ENCODE measurements at places on chromosomes 1 and 21.

DNA sequence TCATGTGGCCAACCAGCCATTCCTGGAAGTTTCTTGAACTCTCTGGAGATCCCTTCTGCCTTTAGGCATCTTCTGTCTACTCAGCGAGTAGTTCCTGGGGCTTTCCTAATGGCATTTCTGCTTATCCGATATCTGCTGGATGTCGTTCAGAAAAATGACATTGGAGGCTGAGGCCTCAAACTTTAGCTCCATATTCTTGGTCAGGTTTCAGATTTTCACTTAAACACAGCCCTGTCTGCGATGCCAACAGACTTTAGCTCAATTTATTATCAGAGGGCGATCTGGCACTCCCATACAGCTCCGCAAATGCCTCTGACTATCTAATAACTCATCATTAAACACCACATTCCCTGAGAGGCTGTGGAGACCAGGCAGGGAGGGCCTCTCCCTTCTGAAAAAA, 46.3 kb upstream of the ETS2 start:
- no peak for DNase-seq

- peak; percentile 81 for DNase-seq
Measured at GRCh38 chr1:66331658-66332547, 202.1 kb upstream of the SGIP1 start.

GRCh38 chr1:114618606-114619005, 37.2 kb upstream of the BCAS2 start:
- no peak for DNase-seq

- DNase-seq: no peak
Measured at GRCh38 chr1:218591966-218592365, 246.8 kb downstream of the TGFB2 start.

- no peak for DNase-seq
Measured at GRCh38 chr1:219144658-219145315, 28.9 kb upstream of the LYPLAL1 start.

- DNase-seq: no peak
Measured at GRCh38 chr1:24319312-24319863, at the start of gene GRHL3. Gene GRHL3 (plus strand): TSS chr1:24319357. CDS start chr1:24319552, 195 bp downstream.

GRCh38 chr1:242205622-242206489, 207.0 kb upstream of the MAP1LC3C start:
- no peak for DNase-seq

- DNase-seq: peak; percentile 50
Measured at GRCh38 chr1:88180449-88181108, 503.5 kb upstream of the PKN2 start.

DNA sequence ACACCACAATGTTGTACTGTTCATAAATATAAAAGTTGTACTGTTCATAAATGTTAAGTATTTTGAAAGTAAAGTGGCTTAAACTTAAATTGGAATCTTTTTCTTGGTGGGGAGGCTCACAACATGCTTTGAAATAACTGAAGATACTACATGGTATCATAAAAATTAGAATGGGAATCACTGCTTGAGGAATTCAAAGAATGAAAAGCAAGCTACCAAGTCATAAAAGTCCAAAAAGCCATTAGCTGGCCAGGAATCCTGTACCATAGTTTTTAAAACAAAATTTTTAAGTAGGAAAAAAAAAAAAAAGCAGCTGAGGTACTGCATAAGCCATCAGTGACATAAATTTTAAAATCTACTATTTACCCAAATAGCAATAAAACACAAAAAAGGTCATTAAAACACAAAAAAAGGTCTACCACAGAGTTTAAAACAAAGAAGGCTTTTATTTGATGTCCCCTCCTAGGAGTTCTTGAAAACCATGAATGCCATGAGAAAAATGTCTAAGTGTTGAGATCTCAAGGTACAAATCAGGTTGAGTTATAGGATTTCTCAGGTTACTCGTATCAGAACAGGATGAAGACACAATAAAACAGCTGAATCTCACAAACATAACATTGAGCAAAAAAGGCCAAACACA, 8.6 kb downstream of the ZZZ3 start:
- no peak for DNase-seq

- DNase-seq: no peak
Measured at GRCh38 chr1:43204394-43204793, 32.3 kb downstream of the CFAP57 start.

GRCh38 chr1:40247655-40248054, at the start of gene TMCO2:
Gene TMCO2 (plus strand): TSS chr1:40247937. CDS start chr1:40247994, 57 bp downstream.
- no peak for DNase-seq

DNA sequence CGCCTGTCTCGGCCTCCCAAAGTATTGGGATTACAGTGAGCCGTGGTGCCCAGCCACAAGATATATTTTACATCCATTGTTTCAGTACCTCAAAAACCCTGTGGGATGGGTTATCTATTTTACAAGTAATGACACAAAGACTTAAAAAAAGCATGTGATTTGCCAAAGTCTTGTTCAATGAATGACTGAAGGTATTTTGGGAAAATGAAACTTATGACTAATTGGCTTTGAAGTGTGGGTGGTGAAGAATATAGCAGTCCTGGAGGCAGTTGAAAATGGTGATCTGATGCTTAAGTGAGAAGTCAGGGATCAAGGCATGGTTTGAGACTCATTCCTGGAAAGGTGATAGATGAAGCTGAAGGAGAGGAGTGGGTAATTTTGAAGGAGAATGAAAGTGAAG, 3.0 kb downstream of the SWT1 start:
- DNase-seq: no peak

DNA sequence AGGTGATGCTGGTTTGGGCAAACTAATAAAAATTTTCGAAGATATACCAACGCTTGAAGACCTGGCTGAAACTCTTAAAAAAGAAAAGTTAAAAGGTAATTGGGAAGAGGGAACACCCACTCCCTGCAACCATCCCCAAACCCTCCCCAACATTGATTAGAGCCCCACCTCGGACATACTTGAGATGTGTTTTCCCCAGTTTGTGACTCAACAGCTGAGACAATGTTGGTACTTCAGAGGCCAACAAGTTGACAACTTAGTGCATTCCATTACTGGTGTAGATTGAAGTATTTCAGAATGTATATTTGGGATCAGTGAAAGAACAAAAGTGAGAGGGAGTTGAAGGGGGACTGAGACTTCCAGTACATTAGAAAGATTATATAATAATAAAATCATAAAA, 5.1 kb downstream of the IFI16 start:
- DNase-seq: no peak

DNA sequence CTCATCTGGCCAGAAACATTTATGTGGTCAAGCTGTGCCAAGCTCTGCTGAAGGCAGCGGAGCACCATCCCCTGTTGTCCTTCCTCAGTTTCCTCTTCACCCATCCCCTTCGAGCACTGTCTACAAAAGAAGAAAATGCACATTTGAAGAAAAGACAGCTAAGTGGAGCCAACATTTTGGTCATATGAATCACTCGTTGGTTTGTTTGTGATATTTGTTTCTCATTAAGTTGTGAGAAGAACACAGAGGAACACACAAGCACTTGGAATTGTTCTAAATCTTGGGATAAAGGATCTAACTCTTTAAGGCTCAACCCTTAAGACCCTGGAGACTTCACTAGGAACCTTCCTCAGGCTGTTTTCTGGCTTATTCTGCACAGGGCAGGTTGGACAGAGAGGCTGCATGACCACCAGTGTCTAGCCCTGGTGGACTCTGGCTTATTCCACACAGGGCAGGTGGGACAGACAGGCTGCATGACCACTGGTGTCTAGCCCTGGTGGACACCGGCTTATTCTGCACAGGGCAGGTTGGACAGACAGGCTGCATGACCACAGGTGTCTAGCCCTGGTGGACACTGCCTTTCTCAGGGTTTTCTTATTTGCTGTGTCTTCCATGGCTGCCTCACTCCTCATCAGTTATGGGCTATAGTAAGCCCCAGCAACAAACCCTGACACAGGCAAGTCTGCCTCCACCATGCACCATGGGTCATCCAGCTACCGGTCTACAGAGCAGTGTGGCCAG, 35.3 kb upstream of the COL6A2 start:
- DNase-seq: no peak

DNA sequence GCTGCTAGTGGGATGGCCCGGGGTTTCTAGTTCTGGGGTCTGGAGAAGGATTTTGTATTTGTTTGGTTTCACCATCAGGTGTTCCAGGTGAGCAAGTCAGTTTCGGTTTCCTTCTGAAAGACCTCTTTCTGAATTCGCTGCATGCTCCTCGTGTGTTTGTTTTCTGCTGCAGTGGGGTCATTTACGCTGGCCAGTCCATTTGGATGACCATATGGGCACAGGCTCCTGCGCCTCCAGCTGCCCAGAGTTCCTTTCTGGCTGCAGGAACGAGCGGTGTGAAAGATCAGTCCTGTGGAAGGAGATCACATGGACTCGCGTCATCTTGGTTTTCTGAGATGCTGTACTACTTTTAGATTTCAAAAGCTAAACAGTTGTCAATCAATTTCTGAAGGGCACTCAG, 83.7 kb upstream of the GCLM start:
- no peak for DNase-seq

GRCh38 chr1:224116131-224116530, 2.2 kb downstream of the FBXO28 start:
- no peak for DNase-seq

- no peak for DNase-seq
Measured at GRCh38 chr1:202397256-202397655, 48.8 kb downstream of the PPP1R12B start.

- DNase-seq: no peak
Measured at GRCh38 chr21:40797891-40798290, 49.1 kb downstream of the DSCAM start.

DNA sequence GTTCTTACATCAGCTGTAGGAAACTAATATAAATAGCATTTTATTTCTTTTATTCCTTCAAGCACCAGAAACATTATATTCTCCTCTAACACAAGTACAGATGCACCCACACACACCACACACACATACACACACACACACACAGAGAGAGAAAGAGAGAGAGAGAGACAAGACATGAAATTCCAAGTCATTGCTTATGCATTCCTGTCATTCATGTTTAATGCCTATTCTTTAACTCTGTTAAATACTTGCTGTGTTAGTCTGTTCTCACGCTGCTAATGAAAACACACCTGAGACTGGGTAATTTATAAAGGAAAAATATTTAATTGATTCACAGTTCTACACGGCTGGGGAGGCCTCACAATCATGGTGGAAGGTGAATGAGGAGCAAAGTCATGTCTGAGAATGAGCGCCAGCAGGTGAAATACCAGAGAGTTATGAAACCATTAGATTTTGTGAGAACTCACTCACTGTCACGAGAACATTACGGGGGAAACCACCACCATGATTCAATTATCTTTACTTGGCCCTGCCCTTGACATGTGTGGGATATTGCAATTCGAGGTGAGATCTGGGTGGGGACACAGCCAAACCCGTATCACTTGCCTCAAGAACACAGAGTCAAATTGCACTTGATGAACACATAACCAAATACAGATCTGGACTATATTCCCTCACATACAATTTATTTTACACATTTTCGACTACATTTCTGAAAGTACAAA, 1058.1 kb upstream of the TMPRSS15 start:
- DNase-seq: no peak

DNA sequence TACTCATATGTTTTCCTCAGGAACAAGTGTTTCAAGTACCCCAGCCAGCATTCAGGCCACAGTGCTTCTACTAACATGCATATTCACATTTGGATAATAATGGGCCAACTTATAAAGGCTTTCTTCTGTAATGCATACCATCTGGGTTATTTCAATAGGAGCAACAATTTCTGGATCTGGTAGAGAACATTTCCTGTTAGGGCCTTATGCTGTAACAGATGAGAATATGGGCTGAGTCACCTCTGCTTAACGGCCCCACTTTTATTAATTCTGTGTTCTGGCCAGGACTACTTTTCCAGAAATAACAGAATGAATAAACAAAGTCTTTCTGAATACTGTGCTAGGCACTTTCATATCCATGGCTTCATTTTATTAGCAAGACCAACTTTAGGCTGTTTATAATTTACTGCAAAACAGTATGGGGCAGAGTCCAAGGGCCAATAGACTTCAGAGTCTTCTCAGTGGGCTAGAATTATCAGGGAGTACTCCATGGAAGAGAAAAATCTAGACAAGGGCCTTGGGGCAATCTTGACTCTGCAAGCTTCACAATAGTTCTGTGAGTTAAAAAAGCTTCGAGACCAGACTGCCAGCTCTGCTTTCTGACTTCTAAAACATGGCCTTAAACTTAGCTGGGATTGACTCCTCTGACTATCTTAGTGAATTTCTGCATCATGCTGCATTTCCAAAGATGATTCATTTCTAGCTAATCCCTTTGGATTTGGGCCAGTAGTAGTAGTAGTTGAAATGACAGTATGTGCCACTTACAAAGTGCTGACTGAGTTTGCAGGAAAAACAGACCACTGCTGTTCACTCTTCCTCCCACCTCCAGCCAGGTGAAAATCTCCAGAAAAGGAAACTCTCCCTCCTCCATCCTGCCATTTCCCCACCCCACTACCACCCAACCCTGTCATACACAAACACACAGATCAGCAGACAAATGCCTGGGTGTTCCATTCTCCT, 8.2 kb upstream of the SSX2IP start:
- DNase-seq: peak; percentile 84

DNA sequence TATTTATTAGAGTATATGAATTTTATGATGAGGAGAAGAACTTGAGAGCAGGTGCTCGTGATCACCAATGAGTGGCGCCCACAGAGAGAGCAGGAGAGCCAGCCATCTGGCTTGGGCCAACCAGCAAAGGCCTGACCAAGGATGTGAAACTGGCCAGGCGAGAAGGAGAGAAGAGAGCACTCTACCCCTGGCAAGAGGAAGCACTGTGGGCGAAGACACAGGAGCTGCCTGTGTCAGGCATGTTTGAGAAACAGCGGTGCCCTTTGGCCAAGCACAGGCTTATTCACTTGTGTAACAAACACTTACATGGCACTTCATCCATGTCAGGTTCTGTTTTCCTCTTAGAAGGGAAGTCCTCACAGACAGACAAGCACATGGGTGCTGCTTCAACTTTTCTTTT, 4.2 kb upstream of the SIPA1L2 start:
- DNase-seq: no peak

DNA sequence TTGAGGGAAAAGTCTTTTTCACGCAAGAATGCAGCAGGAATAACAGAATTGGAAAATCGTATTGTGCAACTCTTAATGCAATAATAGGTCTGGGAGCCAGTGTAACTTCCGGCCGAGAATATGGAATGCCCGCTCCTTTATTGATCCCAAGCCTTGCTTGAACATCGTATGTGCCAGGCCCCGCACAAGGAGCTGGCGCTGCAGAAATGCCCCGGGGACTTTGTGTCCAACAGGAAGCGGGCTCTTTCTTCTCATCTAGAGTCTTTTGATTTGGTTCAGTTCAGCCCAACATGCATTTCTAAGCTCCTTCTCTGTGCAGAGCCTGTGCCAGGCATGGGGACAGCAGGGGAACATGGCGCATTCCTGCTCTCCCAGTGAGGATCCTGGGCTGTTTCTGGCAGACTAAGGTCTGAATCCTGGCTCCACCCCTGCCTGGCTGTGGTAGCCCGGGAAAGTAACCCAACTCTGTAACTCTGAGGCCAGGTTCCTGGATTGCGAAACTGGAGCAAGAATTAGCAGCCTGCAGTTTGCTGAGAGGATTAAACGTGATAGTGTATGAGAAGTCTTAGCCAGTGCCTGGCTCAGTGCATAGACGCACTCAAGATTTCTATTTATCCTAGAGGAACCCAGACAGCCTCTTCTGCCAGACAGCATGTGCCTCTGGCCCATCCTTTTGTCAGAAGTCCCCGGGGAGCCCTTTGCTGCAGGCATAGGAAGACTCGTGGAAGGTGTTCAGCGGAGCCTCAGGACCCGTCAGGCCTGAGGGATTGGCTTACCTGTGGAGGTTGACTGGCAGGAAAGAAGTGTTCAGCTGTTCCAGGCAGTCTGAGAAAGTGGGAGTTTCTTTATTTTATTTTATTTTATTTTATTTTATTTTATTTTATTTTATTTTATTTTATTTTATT, 987 bp upstream of the CDCP2 start:
- DNase-seq: peak; percentile 50

Data from GM04504 (cell line).